ENCODE measurements at places on chromosomes 2 and 18. TPM values are rescaled to one million over a fixed set of nuclear protein-coding genes. Genes with fewer than 3 reads are reported as not detected.

The CD8B2 gene
- not detected for total RNA-seq

The ERMN gene
- not detected for total RNA-seq

The CFC1 gene
- not detected for total RNA-seq

The BARD1 gene
- total RNA-seq = 15.3 TPM

The SAG gene
- not detected for total RNA-seq

The CXCR2 gene
- total RNA-seq = not detected

The ST8SIA3 gene
- total RNA-seq = not detected
